ENCODE measurements at places on chromosomes 7 and 10. TPM values are rescaled to one million over a fixed set of nuclear protein-coding genes. Genes with fewer than 3 reads are reported as not detected.

Gene CCL24
- not detected for total RNA-seq

Gene DYNC1I1
- not detected for total RNA-seq

Gene PLCE1
- total RNA-seq: not detected

Gene AKR1C3
- not detected for total RNA-seq

Gene CNOT4
- total RNA-seq: 19.7 TPM

Gene PRRT4
- 0.23 TPM for total RNA-seq

Gene CPXM2
- not detected for total RNA-seq

Gene C10orf143
- total RNA-seq: 4.0 TPM

Gene CALCR
- total RNA-seq: not detected

Gene ITIH2
- total RNA-seq: not detected

Gene PCLO
- total RNA-seq: not detected

Gene KIF11
- 40.5 TPM for total RNA-seq

Gene TMEM213
- not detected for total RNA-seq

Gene FANK1
- total RNA-seq: 0.63 TPM

Gene GPNMB
- total RNA-seq: 0.40 TPM

Gene CDK5
- total RNA-seq: 19.0 TPM

Gene FXYD4
- total RNA-seq: not detected

Gene TEX36
- not detected for total RNA-seq

Gene TMEM26
- total RNA-seq: not detected

Gene FAM25C
- not detected for total RNA-seq

Gene OR9A2
- not detected for total RNA-seq

Gene NKX2-3
- total RNA-seq: not detected

Gene FGL2
- 2.1 TPM for total RNA-seq

Gene SLIT1
- 0.17 TPM for total RNA-seq

Gene PSMC2
- 192 TPM for total RNA-seq

Gene INHBA
- 0.06 TPM for total RNA-seq

Gene GRM3
- not detected for total RNA-seq

Gene VPS37D
- total RNA-seq: 0.23 TPM

Gene CPEB3
- total RNA-seq: 2.1 TPM

Gene SPDYE18
- total RNA-seq: 0.42 TPM

Gene CYP2W1
- total RNA-seq: not detected

Gene ITIH5
- total RNA-seq: not detected

Gene AOAH
- 22.5 TPM for total RNA-seq

Gene MYL10
- not detected for total RNA-seq

All from activated CD8-positive, alpha-beta memory T cell treated with anti-CD3 and anti-CD28 coated beads for 36 hours (primary cell).